ENCODE measurements at places on chromosomes 5 and 9. TPM values are rescaled to one million over a fixed set of nuclear protein-coding genes. Genes with fewer than 3 reads are reported as not detected.

The GMCL2 gene
- total RNA-seq: not detected

The IRX1 gene
- total RNA-seq: 12.7 TPM

The EDIL3 gene
- total RNA-seq: 114 TPM

The CDKN2B-AS1 gene
- 1.4 TPM for total RNA-seq

Data from diencephalon (tissue), 1 donor.